ENCODE measurements at places on chromosomes 11 and 22.

DNA sequence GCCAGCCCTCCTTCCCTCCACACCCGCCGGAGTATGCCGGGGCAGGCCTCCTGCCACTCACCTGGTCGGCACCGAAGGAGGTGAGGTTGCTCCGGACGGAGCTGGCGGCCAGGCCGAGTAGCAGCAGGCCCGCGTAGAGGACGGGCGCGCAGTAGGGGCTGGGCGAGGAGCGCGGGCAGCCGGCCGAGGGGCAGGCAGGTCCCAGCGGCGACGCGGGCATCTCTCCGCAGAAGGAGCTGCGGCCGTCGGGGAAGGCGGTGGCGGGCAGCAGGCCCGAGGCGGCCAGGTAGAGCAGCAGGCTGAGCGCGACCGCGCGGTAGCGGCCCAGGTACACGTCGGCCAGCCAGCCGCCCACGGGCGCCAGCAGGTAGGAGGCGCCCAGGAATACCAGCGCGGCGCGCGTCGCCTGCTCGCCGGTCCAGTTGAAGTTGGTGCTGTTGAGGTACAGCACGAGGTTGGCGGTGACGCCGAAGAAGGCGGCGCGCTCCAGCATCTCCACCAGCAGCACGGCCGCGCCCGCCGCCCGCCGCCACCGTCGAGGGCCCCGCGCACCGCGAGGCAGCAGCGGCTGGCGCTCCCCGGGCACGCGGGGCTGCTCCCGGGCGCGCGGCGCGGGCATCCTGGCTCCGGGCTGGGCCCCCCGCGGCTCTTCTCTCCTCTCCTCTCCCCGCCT lies 907 bp downstream of the SLC15A3 start:
- no peak for DNase-seq

DNA sequence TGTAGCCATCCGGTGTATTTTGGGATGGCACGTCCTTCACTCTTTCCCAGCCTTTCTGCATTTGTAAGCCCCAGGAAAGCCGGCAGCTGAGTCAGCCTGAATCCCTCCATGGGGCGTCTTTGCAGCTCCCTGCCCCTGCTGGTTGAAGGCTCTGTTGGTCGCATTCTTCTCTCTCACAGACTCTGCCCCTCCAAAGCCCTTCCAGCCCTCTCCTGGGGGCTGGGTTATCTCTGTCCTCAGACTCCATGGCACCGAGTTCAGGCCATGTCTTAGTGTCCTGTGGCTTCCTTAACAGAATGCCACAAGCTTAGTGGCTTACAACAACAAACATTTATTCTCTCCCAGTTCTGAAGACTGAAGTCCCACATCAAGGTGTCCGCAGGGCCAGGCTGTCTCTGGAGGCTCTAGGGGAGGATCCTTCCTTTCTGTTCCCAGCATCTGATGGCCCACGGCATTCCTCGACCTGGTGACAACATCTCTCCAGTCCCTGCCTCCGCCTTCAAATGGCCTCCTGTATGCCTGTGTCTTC lies 62.2 kb downstream of the BCR start:
- no peak for DNase-seq

GRCh38 chr11:79244241-79244772 lies 196.5 kb downstream of the TENM4 start:
- no peak for DNase-seq

- DNase-seq: no peak
Observed at GRCh38 chr11:62613291-62613778, 278 bp downstream of the ROM1 start.

- DNase-seq: no peak
Observed at GRCh38 chr11:76610371-76610770, 60.2 kb downstream of the LRRC32 start.

- no peak for DNase-seq
Observed at GRCh38 chr22:24164940-24165339, 16.3 kb upstream of the SUSD2 start.

GRCh38 chr11:132028380-132029240 lies 658.2 kb downstream of the NTM start:
- DNase-seq: no peak

DNA sequence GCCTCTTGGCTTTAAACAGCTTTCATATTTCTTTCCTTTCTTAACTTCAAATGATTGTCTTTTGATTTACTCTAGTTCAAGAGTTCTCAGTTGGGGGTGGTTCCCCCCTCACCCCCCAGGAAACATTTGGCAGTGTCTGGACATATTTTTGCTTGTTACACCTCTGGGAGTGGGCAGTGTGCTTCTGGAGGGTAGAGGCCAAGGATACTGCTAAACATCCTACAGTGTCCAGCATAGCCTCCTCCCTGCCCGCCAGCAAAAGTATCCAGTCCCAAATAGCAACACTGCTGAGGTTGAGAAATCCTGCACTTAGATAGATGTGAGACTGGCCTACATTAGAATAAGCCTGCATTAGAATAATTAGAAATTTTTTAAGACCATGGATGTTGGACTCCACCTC lies 3.2 kb downstream of the PPP6R3 start:
- no peak for DNase-seq

GRCh38 chr22:19869497-19870152 lies 15.0 kb upstream of the GNB1L start:
- no peak for DNase-seq

All from stimulated activated CD8-positive, alpha-beta memory T cell treated with anti-CD3 and anti-CD28 coated beads, Interleukin-12 subunit alpha, Interleukin-12 subunit beta, amount 100 ng/mL, for 4 hours (primary cell).